ENCODE measurements at places on chromosomes 16 and 17.

DNA sequence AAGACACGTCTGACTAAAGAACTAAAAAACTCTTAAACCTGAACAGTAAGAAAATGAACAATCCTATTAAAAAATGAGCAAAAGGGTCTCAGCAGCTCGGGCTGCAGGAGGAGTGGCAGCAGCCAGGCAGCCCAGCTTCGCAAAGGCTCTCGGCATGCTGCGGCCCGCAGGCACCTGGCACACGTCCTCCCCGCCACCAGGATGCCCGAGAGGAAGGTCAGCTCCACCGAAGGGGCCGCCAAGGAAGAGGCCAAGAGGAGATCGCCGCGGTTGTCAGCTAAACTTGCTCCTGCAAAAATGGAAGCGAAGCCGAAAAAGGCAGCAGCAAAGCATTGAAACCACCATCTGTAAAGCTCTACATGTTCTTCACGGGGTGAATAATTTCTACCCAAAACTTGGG lies 173.5 kb downstream of the BCAS3 start:
- no peak for DNase-seq

DNA sequence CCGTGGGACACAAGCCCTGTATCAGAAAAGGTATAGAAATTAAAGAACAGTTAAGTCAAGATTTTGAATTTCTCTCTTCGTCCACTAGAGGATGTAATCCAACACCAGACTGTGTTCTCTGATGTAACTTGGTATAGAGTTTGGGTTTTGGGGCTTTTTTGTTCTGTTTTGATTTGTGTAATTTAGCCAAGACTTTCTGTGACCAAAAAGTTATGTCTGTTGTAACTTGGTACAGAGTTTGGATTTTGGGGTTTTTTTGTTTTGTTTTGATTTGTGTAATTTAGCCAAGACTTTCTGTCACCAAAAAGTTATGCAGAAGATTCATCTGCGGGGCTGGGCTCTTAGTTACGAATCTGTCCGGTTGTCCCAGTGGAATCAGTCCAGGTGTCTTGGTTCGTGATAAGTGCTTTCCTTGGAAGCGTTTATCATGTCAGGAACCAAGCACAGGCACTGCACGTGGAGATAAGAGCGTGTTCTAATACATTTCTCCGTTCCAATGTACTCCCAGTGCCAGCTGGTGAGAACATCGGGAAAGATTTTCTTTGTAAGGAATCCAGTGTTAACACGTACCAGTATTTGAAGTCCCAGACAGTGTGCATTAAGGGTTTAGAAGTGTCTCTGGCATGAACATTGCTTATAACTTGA lies 44.1 kb upstream of the SEC14L1 start:
- no peak for DNase-seq

- peak; percentile 38 for DNase-seq
These were observed 11.1 kb downstream of the NLRC5 start for GRCh38 chr16:57000271-57001025.

GRCh38 chr17:8332688-8333087 lies 7.0 kb upstream of the ODF4 start:
- DNase-seq, result no peak

DNA sequence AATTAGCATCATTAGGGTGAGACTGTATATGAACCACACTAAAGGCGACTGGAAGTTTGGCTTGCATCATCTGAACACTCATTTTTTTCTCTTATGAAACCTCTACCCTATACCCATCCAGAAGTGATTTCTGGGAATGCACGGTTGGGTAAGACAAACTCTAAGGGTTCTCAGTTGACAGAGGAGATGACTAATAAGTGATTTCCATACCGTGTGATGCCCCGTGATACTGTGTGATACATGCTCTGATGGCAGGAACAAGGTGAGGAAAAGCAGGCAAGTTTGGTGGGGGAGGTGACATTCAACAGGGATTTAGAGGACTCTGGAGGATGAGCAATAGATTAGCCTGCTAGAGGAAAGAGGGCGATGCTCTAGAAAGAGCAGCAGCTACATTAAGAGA lies 156.4 kb upstream of the CCL2 start:
- DNase-seq, result no peak

DNA sequence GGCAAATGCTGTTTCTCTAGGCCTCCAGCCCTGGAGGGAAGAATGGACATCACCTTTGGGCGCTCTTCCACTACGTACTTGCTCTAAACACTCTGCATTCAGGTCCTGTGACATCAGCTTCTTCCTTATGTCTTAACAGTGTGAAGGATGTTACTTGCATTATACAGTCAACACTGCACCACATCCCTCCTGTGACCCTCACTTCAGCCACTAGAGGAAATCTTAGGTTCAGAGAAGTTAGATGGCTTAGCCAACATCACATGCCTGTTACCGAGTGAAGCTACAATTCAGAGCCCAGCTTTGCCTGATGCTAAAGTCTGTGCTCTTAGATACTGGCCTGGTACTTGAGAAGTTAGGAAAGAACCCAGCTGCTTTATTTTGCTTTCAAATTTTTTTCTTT lies 18.3 kb downstream of the UBFD1 start:
- no peak for DNase-seq

- no peak for DNase-seq
These were observed 58.2 kb downstream of the CNTNAP4 start for GRCh38 chr16:76335180-76335974.

GRCh38 chr17:50558941-50559614 lies 1.4 kb upstream of the CACNA1G start:
- no peak for DNase-seq

DNA sequence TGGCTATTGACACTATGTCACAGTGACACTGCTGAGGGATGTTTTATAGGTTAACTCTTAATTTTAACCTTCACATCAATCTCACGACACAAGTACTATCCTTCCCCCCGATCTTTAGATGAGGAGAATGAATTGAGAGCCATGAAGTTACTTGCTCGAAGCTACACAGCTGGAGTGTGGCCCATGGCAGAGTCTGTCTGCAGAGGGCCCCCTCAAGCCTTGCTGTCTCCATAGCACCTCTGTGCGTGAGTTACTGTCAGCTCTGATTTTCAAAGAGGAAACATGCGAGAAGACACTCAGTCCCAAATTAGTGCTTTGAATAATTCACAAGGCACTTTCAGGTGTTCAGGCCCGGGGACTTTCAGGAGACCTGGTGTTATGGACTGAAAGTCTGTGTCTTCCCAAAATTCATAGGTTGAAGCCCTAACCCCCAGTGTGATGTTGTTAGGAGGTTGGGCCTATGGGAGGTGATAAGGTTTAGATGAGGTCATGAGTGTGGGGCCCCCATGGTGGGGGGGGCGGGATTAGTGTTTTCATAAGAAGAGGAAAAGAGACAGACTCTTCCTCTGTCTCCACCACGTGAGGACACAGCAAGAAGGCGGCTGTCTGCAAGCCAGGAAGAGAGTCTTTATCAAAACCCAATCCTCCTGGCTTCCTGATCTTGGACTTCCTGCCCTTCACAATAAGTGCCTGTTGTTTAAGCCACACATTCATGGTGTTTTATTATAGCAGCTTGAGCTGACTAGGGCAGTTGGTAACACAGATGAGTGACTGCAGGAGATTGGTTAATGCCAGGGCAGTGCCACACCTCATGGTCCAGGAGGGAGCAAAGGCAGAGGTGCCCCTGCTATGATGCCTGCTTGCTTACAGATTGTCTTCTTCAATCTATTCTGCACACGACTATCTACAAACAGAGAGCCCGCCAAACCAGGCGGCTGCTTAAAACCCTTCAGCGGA lies 281.8 kb downstream of the HAPSTR1 start:
- DNase-seq, result no peak

- DNase-seq, result no peak
These were observed 21.5 kb downstream of the PHF12 start for GRCh38 chr17:28929787-28930186.

DNA sequence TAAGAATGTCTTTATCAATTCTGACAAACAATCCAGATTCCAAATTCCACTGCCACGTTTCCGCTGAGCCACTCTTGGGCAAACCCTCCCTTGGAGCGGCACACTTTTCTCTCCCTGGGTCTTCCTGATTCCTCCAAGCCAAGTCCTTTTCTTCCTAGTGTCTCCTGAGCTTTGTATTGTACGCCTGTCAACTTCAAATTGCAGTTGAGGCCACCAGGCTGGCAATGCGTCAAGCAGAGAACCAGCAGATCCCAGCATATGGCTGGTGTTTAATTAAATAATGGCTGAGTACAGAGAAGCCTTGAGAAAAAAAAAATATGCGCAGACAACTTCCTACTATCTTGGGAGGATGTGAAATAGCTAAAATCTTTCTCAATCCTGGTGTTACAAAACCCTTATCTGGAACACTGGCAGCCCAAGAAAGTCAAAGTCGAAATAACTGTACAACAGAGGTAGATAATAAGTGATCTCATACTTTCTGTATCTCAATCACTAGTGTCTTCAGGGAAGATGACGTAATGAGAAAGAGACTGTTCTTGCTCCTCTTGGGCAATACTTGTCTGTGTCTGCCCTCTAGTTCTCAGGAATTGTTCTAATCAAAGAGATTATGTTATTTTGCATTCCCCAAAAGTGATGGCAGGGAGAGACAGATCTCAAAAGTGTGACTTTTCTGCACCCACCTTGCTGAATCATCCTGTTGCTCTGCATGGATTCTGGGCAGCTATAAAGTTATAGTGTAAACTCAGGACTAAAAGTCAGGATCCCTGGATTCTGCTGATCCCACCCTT lies 15.0 kb downstream of the SMIM36 start:
- no peak for DNase-seq

DNA sequence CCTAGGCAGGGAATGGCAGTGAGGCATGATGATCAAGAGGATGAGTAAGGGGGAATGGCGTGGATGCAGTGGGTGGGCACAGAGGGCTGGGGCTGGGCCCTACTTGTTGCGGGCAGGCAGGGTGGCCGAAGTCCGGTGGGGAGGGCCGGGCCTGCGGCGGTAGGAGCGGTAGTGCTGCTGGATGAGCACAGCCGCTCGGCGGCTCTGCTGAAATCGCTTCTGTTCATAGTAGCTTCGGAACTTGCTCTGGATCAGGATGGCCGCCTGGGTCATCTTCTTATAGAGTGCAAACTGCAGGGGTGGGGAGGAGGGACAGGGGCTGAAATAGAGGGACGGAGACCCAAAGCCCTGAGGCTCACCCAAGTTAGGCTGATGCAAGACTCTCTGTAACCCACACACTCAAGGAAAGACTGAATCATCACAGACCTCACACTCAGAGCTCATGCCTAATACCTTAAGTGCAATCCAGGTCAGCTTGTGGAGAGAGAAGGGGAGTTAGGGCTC lies 1.5 kb upstream of the SPAG7 start:
- DNase-seq, result no peak

- DNase-seq, result no peak
These were observed 16.3 kb downstream of the PIPOX start for GRCh38 chr17:29059281-29059680.

DNA sequence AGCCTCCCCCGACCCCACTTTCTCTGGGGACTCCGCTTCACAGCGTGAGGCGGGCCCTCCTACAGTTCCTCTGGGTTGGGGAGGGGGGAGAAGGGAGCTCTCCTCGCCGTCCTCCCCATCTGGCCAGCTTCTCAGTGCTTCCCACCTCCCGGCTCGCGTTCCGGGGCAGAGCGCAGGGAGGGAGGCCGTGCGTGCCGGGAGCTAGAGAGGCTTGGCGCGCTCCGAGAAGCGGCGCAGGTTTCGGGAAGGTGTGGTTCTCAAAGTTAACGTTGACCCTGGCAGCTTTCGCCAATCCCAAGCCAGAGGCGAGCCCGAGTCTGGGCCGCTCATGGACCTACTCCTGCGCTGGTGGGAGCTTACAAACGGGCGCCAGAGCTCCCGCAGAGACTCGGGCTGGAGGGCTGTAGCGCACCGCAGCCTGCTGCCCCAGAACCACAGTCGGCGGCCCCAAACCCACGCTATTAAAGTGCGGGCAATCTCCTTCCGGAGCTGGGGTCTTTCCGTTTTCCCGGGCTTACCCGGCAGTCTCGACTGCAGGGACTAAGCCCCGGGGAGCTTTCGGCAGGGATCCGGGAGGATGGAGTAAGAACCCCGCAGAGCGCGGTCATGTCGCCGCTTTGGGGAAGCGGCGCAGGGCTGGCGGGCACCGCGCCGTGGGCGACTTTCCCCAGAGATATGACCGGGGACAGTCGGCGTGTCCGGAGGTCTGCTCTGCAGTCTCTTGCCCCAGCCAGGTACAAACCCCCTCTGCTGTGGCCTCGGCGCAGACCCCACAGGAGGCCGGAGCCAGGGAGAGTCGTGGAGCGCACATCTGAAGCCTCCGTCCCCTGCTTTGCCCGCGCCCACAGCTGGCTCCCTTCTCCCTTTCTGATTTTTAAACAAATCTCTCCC lies 787 bp downstream of the CDH11 start:
- DNase-seq, result no peak

DNA sequence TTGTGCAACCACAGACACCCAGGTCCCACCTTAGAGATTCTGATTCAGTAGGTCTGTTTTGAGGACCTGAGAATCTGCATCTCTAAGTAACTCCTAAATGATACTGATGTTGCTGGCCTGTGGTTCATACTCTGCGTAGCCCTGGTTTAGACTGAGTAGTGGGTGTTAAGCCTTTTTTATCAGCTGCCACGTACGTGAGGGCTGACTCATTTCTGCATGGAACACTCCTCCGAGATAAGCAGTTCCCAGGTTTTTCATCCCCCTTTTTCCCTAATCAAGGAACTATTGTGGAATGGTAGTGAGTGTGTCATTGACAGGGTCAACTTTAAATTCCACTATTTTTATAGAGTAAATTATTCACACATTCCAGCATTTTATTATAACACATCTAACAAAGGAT lies 26.1 kb downstream of the CDRT4 start:
- no peak for DNase-seq

DNA sequence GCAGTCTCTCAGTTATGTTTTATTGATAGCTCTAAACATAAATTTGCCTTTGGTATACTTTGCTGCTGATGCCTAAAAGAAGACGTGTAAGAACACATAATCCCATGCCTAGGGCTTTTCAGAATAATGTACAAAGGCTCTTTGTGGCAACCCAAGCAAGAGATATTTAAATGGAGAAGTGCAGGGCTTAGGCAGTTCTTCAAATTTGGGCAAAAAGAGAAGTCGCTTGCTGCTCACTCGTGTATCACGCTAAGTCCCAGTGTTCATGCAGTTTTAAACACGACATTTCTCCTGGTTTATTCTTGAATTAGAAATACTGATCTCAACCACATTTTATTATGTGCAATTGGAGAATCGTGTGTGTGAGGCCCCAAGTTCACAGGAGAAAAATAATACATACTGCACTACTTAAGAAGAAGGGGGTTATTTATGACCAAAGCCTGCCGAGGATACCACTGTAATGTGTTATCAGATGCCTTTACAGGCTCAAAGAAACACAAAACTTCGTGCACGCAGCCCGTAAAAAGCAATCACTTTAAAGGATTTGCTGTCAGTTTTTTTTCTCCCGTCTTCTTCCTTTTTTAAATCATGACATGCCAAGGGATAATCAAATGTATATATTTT lies 22.5 kb upstream of the IRX6 start:
- no peak for DNase-seq

DNA sequence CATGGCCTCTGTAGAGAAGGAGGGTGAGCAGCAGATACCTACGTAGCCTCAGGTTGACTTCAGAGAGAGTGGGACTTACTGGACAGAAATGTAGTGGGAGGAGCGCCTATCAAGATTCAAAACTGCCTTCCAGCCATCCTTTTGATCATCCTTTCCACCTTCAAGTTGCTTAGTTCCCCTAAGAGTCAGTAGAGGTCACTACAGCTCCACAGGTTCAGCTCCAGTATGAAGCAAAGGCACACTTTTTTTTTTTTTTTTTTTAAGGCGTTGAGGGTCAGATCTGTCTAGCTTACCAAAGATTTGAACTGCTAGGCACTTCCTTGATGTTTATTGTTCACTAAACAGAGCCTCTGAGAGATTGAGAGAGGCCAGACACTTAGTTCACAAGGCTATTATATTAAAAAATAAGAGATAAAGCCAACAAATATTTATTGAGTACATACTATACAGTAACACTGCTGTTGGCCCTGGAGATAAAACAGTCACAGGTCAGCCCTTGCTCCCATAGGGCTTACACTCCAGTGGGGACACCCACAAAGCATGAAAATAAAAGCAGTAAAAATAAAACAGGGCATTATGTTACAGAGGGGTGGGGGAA lies 3.1 kb downstream of the RNF227 start:
- no peak for DNase-seq

Measured in activated CD8-positive, alpha-beta memory T cell treated with anti-CD3 and anti-CD28 coated beads for 4 hours (primary cell).